A172 (cell line): ENCODE measurements at places on chromosomes 16 and 17. TPM values are rescaled to one million over a fixed set of nuclear protein-coding genes. Genes with fewer than 3 reads are reported as not detected.

Gene CDK5R1
- 5.0 and 6.3 TPM in 2 replicates for total RNA-seq

Gene RHBDL1
- 2.2 and 2.8 TPM in 2 replicates for total RNA-seq

Gene NEUROD2
- total RNA-seq = not detected in 2 replicates

Gene ZG16
- total RNA-seq = not detected in 2 replicates

Gene TEDC2
- total RNA-seq = 33.2 and 48.6 TPM in 2 replicates

Gene CSH2
- not detected in 2 replicates for total RNA-seq

Gene KRTAP4-6
- not detected in 2 replicates for total RNA-seq
